ENCODE measurements at places on chromosomes 2 and 18.

DNA sequence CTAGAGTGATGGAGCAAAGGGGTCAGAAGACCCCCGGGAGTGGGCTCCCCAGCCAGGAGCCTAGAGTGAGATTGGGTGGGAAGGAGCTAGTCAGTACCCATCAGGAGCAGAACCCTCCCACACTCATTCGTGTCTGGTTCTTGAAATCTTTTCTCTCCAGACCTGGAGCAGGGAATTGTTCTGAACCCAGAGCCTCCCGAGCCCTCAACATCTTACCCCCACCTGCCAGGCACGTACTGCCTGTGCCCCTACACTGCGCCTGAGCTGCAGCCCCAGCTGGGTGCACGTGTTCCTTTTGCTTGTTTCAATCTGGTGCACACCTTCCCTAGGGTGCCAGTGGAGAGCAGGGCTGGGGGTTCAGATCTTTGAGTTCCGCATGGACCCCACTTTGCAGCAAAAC is 52.6 kb downstream of the BCL2L11 start:
- no peak for DNase-seq

GRCh38 chr2:11422901-11423435 is 43.0 kb downstream of the E2F6 start:
- no peak for DNase-seq

DNA sequence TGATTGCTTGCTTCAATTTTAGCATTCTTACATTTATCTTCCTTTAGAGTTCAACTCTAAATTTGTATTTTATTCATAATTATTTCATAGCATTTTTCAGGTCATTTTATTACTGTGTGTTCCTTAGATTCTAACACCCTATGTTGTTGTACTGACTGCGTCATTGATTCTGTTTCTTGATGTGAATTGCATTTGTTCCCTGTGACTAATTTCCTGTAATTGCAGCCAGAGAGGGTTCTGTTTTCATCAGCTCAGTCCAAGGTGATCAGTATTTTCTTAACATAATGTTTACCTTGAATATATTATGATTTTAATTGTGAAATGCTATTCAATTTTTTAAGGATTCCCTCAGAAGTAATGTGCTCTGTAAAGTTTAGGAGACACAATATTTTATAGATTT is 970.2 kb upstream of the PIK3C3 start:
- no peak for DNase-seq

DNA sequence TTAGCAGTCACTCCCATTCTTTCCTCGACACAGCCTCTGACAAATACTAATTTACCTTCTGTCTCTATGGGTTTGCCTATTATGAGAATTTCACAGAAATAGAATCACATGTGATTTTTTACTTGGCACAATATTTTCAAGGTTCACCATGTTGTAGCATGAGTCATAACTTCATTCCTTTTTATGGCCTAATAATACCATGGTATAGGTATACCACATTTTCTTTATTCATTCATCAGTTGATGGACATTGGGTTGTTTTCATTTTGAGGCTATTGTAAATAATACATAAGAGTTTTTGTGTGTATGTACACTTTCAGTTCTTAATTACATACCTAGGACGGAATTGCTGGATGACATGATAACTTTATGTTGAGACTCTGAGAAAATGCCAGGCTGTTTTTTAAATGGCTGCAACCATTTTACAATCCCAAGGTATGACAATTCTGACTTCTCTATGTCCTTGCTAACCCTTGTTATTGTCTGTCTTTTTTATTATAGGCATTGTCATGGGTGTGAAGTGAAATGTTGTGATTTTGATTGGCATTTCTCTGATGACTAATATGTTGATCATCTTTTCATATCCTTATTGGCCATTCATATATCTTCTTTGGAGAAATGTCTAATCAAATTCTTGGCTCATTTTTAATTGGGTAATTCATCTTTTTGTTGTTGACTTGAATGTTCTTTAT is 87.9 kb downstream of the IRS1 start:
- no peak for DNase-seq

DNA sequence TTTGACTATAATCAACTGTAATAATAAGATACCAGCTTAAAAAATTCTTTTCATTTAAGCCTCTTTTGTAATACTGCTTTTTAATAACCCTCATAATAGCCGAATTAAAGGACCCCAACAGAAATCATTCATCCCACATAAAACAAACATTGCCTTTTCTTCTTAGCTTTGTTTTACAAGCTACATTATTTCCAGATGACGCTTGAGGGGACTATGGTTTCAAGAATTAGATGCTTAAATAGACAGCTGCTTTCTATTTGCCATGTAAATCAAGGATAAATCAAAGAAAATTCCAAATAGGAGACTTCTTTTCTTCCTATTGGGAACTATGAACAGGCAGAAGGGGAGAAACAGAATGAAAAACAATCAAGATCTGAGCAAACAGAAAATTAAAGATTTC is 200.7 kb upstream of the SMAD7 start:
- no peak for DNase-seq

DNA sequence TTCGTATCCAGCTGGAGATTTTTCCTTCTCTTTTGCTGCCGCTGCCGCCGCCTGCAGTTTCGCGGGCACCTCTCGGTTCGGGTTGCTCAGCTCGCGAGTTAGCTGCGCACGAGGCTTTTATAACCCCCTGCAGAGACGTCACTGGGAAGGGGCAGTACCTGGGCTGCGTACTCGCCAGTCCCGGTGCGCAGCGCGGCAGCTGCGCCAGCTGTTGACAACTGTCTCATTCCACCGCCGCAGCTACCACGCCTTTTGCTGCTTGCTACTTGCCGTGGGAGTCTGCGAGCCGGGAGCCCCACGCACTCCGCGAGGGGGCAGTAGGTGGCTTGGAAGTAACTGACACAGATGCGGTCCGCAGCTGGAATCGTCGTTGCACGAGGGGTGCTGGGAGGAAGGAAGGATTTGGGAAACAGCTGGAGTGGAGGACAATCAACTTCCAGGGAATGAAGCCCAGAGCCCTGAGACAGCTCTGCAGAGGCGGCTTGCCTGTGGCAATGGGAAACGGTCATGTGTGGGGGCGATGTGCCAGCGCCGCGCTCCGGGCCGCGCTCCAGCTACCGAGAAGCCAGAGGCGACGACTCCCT is at the start of gene TACR1:
TSS of gene TACR1 (minus strand) at position 93 of the 584 bp plus-strand sequence. CDS start 586 bp downstream, outside the sequence.
- DNase-seq: peak; percentile 66

DNA sequence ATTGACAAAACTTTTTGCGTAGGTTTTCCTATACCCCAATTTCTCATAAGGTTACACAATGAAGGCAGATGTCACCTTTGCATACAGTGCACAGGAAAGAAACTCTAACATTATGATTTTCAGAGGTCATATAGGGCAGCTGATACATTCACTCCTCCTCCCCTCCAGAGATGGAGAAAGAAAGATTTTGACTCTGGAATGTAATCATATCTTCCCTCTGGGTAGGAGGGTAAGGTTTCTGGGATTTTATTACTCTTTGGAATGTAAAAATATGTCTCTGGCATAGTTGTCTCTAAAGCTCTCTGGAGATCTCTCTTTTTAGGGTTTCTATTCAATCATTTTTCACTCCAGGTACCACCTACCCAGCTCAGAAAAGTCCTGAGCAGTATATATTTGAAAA is 398.3 kb downstream of the GPD2 start:
- DNase-seq: no peak

- no peak for DNase-seq
Measured at GRCh38 chr2:21429747-21430146, 306.0 kb downstream of the TDRD15 start.

GRCh38 chr2:232085826-232086425 is 124.4 kb downstream of the DIS3L2 start:
- no peak for DNase-seq

DNA sequence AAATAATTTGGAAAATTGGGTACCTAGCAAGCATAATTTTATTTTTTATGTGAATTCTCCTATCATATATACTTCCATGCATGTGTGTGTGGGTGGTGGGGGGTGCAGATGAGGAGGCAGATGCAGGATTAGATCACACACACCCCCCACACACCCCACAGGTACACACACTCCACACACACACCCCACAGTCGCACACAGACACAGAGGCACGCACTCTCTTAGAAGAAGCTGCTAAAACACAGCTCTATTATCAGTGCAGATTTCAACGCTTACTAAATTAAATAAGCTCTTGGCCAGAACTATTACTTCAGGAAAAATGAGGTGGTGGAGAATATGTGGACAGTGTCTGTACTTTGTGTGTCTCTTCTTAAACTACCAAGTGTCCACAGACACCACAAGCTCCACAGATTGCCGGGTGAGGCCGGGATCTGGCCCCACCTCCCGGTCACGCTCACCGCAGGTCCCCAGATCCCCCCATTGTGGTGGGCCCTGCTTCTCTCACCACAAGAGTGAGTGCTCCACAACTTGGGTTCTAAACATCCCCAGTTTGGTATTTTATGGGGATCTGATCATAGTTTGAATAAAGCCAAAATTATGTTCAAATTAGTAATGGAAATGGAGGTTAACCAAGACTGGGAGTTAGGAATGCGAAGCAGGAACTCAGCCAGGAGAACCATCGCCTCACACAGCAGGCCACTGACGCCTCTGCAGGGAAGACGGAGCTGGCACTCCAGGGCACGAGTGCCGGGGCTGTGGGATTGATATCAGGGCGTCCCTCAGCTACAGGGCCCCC is 102.1 kb downstream of the PXDN start:
- DNase-seq: peak; percentile 12

- DNase-seq: no peak
Measured at GRCh38 chr2:3039188-3040065, 338.2 kb downstream of the EIPR1 start.

- no peak for DNase-seq
Measured at GRCh38 chr2:164252568-164253287, 368.6 kb downstream of the GRB14 start.

DNA sequence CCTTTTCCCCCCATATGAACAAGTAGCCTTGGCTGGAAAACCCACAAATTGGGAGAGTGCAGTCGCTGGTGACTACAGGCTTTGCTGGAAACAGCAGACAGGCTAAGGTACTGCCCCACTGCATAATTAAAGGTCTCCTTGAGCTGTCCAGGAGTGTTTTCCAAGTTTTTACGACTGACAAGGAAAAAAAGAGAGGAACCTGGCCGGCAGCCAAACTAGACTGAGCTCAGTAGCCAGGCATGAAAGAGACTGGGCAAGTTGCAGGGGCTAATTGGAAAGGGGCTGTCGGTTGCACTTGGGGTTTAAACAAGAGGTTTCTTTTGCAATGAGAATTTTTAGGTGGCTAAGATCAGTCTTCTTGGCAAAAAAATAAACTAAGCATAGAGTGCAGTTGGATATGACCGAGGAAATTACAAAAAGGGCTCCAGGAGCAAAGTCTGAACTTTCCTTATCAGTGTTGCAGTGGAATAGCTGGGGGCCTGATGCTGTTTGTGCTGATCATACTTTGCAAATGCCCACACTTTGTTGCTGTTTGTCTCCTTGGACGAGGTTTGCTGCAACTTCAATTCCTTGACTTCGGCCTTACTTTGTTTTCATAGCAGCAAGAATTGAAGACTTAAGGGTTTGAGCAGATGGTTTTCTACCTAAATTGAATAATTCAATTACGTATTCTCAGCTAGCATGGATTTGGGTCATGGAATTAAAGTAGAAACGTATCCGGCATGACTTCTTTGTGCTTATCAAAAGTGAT is 2.1 kb downstream of the GULP1 start:
- peak; percentile 14 for DNase-seq

DNA sequence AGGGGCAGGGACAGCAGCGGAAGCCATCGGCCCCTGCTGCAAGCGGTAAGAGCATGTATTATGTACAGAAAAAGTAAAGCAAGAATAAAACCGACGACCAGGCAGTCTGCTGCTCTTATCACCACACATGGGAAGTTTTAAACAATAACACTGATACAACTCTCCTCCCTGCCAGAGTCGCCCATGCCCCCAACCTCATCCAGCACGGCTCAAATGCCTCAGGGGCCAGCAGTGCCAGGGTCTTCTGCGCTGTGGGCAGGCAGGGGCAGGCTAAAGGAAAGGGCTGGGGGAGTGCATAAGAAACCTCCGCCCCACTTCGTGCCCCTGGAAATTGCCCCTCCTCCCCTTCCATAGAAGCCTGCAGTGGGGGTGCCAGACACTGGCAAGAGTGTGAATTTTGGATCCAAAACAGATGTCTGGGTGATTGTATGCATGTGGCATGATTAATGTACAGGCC is 10.1 kb downstream of the TEX51 start:
- DNase-seq: peak; percentile 11

DNA sequence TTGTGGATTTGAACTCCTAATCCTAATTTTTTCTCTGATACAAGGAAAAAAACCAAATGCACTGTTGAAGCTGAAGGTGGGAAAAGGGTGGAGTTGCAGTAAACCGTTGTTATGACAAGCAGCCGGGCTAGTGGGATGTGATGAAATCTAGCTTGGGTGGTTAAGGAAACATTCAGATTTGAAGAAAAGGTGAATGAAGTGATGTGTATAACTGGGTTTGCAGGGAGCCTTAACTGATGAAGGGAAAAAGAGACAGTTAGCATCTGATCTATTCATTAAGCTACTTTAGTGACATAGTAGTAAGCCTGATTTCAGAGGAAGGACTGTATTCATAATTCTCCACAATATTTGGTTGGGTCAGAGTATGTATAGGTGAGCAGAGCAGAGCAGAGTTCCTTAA is 3.5 kb downstream of the EML6 start:
- DNase-seq: no peak
